Caudate nucleus (tissue), 63 donors: ENCODE measurements at places on chromosomes 1 and 21.

DNA sequence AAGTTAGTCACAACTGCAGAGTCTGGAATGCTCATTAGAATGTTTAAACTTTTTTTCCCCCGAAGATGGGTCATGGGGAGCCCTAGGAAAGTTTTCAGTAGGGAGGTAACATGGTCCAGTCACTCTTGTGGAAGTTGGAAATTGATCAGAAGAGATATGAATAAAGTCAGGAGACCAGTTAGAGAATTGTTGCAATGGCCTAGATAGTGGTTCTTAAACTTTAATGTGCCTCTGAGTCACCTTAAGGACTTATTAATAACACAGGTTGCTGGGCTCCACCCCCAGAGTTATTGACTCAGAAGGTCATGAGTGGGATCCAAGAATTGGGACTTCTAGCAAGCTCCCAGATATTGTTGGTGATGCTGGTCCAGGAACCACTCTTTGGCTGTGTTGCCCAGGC is 3.2 kb upstream of the TFAP2E start:
- DNase-seq = no peak

- no peak for DNase-seq
Measured at GRCh38 chr1:214002060-214002459, 14.3 kb downstream of the PROX1 start.

DNA sequence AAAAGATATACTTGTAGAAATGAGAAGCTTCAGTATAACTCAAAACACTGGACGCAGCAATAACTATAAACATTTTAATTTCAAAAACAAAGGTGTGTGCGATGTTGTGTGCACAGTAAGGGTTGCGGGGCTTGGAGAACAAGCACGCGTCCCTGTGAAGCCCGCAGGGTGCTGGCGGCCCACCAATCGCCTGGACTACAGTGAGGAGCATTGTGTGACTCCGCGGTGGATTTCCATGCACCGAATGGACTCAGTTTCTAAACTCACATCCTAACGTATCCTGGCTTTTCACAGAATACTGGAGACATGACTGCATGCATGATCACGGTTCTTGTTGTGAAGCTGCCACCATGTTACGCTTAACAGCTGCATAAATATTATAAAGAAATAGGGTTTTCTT is 33.0 kb downstream of the NTPCR start:
- no peak for DNase-seq

DNA sequence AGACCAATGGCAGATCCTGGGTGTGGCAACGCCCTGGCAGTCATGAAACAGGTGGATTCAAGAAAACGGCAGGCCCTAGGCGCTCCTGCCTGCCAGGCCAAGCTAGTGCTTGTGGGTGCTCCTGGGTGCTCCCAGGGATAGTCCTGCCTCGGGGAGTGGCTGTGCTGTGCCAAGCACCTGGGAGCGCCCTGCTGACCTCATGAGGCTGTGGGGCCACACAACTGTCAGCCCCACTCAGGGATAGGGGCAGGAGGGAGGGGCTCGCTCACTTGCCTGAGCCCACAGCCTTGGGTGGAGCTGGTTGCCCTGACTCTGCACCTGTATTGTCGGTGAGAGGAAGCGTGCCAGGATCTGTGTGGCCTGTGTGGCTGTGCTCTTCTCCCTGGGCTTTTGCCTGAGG is 9.4 kb downstream of the SNAP47 start:
- no peak for DNase-seq
